ENCODE measurements at places on chromosomes 5 and 9.

GRCh38 chr5:177596775-177597238, 3.1 kb upstream of the B4GALT7 start:
- no peak for DNase-seq

DNA sequence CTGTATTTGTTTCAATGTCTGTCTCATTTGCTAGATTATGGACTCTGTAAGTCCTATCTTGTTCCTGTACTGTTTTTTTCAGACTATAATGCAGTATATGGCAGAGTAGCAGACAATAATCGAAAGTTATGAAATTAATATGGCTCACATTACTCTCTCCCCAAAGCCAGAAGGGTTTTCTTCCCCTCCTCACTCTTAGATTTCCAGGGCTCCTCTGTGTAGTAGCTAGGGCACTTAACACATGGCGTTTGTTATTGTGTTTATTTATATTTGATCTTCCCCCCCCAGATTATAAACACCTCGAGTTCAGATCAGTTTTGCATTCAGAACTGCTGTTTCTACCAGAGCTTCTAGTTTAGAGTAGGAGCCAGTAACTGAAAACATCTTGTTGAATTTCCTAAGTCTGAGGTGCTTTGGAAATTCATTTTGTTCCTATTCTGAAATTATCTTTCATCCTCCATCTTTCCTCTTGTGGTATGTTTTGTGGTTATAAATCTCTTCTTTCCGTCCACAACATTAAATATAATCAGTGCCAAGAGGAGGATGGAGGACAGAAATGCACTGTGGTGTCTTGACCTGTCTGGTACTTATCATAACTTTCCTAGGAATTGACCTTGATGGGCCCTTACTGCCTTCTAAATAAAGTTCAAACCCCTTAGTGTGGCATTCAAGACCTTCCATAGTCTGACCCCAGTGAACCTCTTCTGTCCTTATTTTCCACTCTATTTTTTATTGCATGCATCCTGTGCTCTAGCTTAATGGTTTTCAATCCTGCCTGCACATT, 27.0 kb downstream of the TLE4 start:
- DNase-seq = no peak

- DNase-seq = no peak
These were observed 530.0 kb downstream of the CCDC171 start for GRCh38 chr9:16082796-16083195.

DNA sequence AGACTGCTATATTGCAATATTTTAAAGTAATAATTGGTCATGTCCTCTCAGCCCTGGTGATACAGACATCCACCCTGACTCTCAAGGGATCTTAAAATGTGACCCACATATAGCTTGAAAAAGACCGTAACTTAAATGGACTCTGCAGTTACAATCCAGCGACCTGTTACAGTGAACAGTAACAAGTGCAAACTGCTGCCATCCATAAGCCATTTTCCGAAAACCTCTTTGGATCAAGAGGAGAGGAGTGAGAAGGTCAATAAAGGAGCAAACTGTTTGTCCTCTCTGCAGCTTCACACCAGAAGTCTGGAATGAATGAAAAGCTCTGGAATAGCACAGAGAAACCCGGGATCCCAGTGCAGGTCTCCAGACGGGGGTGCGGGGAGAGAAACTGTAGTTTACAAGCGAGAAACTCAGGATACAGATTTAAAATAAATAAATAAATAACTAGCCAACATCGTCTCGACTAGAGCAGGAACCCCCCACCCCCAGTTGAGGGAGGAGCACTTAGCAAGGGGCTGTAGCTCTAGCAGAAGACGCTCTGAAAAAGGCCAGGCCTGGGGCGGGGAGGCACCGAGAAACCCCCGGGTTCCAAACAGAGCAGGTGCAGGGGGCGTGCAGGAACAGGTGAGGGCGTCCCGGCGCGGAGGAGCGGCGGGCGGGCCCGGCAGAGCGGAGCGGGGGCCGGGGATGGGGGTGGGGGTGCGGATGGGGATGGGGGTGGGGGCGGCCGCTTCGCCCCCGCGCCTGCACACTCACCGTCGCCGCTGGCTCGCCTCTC, 572 bp downstream of the ZDHHC21 start:
- peak; percentile 20 for DNase-seq

DNA sequence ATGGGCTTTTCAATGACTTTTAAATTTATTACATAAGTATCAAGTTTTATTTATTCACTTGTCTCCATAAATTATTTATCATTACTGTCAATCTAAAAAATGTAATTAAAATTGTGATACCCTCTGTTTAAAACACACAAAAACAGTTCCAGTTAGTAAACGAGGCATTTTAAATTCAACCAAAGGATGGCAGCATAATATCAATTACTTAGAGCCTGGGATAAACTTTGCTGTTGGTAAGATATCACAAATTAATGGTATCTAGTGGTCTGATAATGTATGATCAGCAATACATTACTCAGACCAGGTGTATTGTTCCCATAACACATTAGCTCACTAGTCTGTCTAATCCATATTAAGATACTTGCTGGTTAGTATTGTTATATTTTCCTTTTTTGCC, 9.6 kb upstream of the IFNE start:
- DNase-seq = no peak

DNA sequence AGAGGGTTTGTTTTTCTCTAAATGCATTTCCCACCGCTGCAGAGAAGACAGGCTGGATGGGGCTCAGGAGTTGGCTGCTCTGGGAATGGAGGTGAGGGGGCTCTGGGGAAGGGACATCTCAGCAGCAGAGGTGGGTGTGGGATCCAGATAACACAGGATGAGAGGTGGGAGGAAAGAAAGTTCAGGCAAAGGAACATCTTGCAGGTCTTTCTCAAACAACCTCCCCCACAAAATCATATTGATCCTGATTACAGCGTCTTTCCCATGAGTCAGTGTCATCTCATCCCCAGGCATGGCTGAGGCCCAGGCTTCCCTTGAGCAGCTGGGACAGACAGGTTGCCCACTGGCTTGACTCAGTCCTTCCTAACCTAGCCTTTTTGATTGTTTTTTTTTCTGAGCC, 11.3 kb upstream of the ACSL6 start:
- DNase-seq = no peak

DNA sequence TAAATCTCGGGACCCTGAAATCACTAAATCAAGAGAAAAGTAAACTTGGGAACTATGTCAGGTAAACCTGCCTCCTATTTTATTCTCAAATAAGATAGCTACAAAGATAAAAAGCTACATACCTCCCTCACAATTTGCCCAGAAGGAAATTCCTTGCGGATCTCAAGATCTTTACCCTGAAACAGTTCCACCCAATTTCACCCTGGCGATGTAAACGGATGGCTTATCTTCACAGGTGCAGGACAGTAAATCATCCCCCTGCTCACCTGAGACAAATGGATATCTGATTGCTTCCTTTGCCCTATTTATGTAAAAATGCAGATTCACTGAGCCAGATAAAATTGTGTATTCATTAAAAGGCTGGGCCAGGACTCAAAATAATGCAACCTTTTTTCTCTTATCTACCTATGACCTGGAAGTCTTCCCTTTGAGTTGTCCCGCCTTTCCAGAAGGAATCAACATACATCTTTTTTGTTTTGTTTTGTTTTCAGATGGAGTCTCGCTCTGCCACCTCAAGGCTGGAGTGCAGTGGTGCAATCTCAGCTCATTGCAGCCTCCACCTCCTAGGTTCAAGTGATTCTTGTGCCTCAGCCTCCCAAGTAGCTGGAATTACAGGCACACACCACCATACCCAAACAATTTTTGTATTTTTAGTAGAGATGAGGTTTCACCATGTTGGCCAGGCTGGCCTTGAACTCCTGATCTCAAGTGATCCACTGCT, 13.8 kb downstream of the TMEM267 start:
- no peak for DNase-seq

Data from kidney tubule cell (primary cell).